ENCODE measurements at places on chromosomes 6 and 20.

DNA sequence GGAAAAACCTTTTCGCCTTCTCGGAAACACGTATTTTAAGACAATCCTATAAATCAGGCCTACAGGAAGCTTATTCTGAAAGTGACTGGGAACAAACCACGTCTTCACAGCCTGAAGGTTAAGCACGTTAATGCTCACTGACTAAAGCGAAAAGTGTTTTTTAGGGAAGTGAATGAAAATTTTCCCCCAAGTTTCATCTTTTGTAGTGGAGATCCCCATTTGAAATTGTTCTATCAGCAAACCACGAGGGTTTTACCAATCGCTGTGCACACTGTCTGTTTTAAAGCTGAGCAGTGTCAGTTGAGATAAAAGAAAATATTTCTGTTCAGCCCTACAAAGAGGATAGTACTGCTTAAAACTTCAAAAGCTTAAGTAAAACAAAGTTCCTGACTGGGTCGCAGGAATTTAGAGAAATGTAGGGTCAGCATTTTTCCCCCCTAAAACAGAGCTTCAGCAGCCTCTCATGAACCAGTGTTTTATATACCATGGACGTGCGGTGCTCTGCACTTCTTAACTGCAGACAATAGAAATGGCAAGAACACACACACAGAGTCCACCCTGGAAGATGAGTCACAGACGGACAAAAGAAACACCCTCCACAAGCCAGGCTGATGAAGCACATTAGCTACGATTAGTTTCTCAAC is 34.9 kb downstream of the SLC22A23 start:
- peaks cover 29% of the 10 kb centered on the region for H3K27me3 ChIP-seq
- no peak overlapping the region for H3K4me3 ChIP-seq
- H3K27ac ChIP-seq, result no peak overlapping the region
- H3K36me3 ChIP-seq, result no peaks in the 10 kb centered on the region
- DNase-seq, result no peak

GRCh38 chr6:109894181-109894580 is 83.9 kb upstream of the GPR6 start:
- H3K27me3 ChIP-seq, result peaks cover 23% of the 10 kb centered on the region
- peaks cover 7% of the 10 kb centered on the region for H3K4me1 ChIP-seq
- H3K4me3 ChIP-seq, result no peak overlapping the region
- no peak for DNase-seq
- H3K27ac ChIP-seq, result no peak overlapping the region
- no peaks in the 10 kb centered on the region for H3K36me3 ChIP-seq

GRCh38 chr6:163250116-163250515 is 164.4 kb upstream of the QKI start:
- 0 out of 2 replicates have a peak, but pooled peaks cover 6% of the 10 kb centered on the region for H3K36me3 ChIP-seq
- H3K27me3 ChIP-seq, result no peaks in the 10 kb centered on the region
- no peak for DNase-seq
- H3K4me3 ChIP-seq, result no peak overlapping the region

- no peaks in the 10 kb centered on the region for H3K27me3 ChIP-seq
- H3K4me1 ChIP-seq, result no peaks in the 10 kb centered on the region
- no peak overlapping the region for H3K27ac ChIP-seq
- H3K4me3 ChIP-seq, result no peak overlapping the region
- H3K36me3 ChIP-seq, result no peaks in the 10 kb centered on the region
- no peak for DNase-seq
These were observed 4.7 kb upstream of the SLC17A4 start for GRCh38 chr6:25749837-25750236.

DNA sequence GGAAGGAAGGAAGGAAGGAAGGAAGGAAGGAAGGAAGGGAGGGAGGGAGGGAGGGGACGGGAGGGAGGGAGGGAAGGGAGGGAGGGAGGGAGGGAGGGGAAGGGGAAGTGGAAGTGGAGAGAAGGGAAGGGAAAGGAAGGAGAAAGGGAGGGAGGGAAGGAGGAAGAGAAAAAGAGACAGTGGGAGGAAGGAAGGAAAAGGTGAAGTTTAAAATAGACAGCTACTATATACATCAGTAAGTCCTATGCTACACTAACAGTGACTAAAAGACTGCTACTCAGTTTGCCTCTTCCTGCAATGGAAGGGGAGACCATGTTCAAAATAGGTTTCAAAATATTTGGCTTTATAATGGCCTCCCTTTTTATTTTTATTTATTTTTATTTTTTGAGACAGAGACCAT is 22.5 kb downstream of the MAP3K5 start:
- H3K27ac ChIP-seq, result no peak overlapping the region
- H3K36me3 ChIP-seq, result peaks cover 5% of the 10 kb centered on the region
- no peak for DNase-seq
- peaks cover 30% of the 10 kb centered on the region for H3K4me1 ChIP-seq
- peaks cover 1% of the 10 kb centered on the region for H3K27me3 ChIP-seq
- no peak overlapping the region for H3K4me3 ChIP-seq

GRCh38 chr6:23086100-23086499 is 516.7 kb downstream of the HDGFL1 start:
- H3K4me1 ChIP-seq, result no peaks in the 10 kb centered on the region
- H3K36me3 ChIP-seq, result no peaks in the 10 kb centered on the region
- no peak overlapping the region for H3K27ac ChIP-seq

GRCh38 chr6:119511024-119511423 is 161.5 kb upstream of the MAN1A1 start:
- H3K4me3 ChIP-seq, result no peak overlapping the region
- no peak for DNase-seq
- H3K4me1 ChIP-seq, result no peaks in the 10 kb centered on the region
- H3K36me3 ChIP-seq, result no peaks in the 10 kb centered on the region
- H3K27me3 ChIP-seq, result peaks cover 2% of the 10 kb centered on the region
- H3K27ac ChIP-seq, result no peak overlapping the region

- H3K27ac ChIP-seq, result peak overlapping the region; percentile 85
- H3K36me3 ChIP-seq, result no peaks in the 10 kb centered on the region
- DNase-seq, result no peak
- H3K4me3 ChIP-seq, result peak overlapping the region; percentile 94
These were observed 336 bp upstream of the SMPDL3A start for GRCh38 chr6:122788663-122789181.

DNA sequence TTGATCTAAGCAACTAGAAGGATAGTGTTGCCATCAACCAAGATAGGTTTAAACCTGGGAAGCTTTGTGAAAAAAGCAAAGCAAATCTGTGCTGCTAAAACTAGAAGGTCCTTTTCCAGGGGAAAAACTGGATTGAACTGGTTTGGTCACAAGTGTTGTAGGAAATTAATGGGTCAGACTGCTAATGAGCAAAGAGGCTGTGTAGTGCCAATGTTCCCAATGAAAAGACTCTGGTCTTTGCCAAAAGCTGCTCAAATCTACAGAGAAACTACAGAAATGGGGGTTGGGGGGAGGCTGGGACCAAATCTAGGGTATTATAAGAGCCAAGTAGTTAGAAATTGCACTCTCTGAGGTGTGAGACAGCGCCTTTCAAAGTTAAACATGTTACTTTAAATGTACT is 85.0 kb downstream of the PLCG1 start:
- peaks cover 49% of the 10 kb centered on the region for H3K4me1 ChIP-seq
- no peaks in the 10 kb centered on the region for H3K27me3 ChIP-seq
- H3K4me3 ChIP-seq, result no peak overlapping the region
- H3K36me3 ChIP-seq, result peaks cover 19% of the 10 kb centered on the region

GRCh38 chr20:62518911-62519310 is 43.1 kb upstream of the GATA5 start:
- peaks cover 31% of the 10 kb centered on the region for H3K27me3 ChIP-seq
- H3K36me3 ChIP-seq, result no peaks in the 10 kb centered on the region
- H3K4me1 ChIP-seq, result no peaks in the 10 kb centered on the region
- no peak for DNase-seq

GRCh38 chr20:9149796-9150195 is 80.9 kb downstream of the PLCB4 start:
- no peak for DNase-seq
- H3K27me3 ChIP-seq, result peaks cover 3% of the 10 kb centered on the region
- H3K27ac ChIP-seq, result peak overlapping the region; percentile 83
- H3K4me1 ChIP-seq, result peaks cover 52% of the 10 kb centered on the region
- H3K4me3 ChIP-seq, result no peak overlapping the region

- no peak overlapping the region for H3K4me3 ChIP-seq
- no peak for DNase-seq
- peak overlapping the region; percentile 69 for H3K27ac ChIP-seq
- H3K36me3 ChIP-seq, result peaks cover 17% of the 10 kb centered on the region
- peaks cover 61% of the 10 kb centered on the region for H3K4me1 ChIP-seq
These were observed 8.6 kb downstream of the MAP3K5 start for GRCh38 chr6:136783495-136784270.

GRCh38 chr6:50815436-50816114 is 3.1 kb upstream of the TFAP2B start:
- no peak overlapping the region for H3K27ac ChIP-seq
- peak; percentile 15 for DNase-seq
- H3K4me1 ChIP-seq, result peaks cover 10% of the 10 kb centered on the region
- no peaks in the 10 kb centered on the region for H3K36me3 ChIP-seq
- peak overlapping the region; percentile 89 for H3K4me3 ChIP-seq

- no peak overlapping the region for H3K27ac ChIP-seq
- H3K36me3 ChIP-seq, result peaks cover 40% of the 10 kb centered on the region
- DNase-seq, result no peak
- H3K4me1 ChIP-seq, result peaks cover 49% of the 10 kb centered on the region
- H3K27me3 ChIP-seq, result no peaks in the 10 kb centered on the region
These were observed 3.9 kb downstream of the CD109 start for GRCh38 chr6:73699676-73700459.

GRCh38 chr6:2877057-2877882 is 25.8 kb downstream of the SERPINB9 start:
- H3K27ac ChIP-seq, result peak overlapping the region; percentile 86
- peak; percentile 24 for DNase-seq
- H3K27me3 ChIP-seq, result peaks cover 25% of the 10 kb centered on the region
- peaks cover 10% of the 10 kb centered on the region for H3K36me3 ChIP-seq
- peaks cover 22% of the 10 kb centered on the region for H3K4me1 ChIP-seq

All from HFFc6 (cell line).